ENCODE measurements at places on chromosomes 13 and 19.

GRCh38 chr19:18502638-18503294 lies 19.1 kb downstream of the ELL start:
- peak; percentile 63 for DNase-seq

GRCh38 chr19:18663940-18664530 lies 19.4 kb upstream of the CRTC1 start:
- DNase-seq: no peak

DNA sequence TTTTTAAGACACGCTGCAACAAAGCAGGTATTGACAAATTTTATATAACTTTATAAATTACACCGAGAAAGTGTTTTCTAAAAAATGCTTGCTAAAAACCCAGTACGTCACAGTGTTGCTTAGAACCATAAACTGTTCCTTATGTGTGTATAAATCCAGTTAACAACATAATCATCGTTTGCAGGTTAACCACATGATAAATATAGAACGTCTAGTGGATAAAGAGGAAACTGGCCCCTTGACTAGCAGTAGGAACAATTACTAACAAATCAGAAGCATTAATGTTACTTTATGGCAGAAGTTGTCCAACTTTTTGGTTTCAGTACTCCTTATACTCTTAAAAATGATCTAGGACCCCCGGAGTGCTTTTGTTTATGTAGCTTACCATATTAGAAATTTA lies 1.2 kb downstream of the BRCA2 start:
- DNase-seq: peak; percentile 65

DNA sequence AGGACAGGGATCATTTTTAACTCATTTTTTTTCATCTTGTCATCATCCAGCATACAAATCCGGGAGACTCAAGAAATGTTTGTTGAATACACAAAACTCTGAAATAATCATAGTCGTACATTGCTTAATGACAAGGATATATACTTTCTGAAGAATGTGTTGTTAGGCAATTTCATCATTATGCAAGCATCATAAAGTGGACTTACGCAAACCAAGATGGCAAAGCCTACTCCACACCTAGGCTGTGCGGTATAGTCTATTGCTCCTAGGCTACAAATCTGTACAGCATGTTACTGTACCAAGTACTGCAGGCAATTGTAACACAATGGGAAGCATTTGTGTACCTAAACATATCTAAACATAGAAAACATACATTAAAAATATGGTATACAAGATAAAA lies 264.1 kb downstream of the TSHZ3 start:
- DNase-seq: no peak

- DNase-seq: no peak
Measured at GRCh38 chr13:110628477-110628793, 13.1 kb downstream of the NAXD start.

GRCh38 chr13:107395927-107396662 lies 819.2 kb downstream of the LIG4 start:
- no peak for DNase-seq

GRCh38 chr13:23140492-23140891 lies 40.3 kb upstream of the SGCG start:
- DNase-seq: no peak

- DNase-seq: no peak
Measured at GRCh38 chr19:7199613-7200533, 94.3 kb downstream of the INSR start.

GRCh38 chr19:58381460-58382212 lies 806 bp upstream of the ZNF837 start:
- DNase-seq: no peak

DNA sequence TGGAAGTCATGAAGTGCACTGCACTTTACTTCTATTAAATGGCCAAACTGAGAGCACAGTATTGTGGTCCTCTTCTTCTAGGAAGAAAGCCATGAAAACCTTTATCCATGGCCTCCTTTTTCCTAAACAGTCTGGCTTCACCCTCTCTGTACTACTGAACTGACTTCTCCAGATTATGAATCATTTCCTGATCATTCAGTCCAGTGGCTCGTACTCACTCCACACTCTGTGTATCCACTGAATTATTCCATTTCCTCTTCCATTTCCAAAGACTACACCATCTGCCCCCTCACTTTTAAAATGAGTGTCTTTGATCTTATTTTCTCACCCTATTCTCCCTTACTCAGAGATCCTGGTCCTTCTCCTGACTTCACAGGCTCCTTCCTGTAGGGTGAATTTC lies 29.7 kb upstream of the FREM2 start:
- no peak for DNase-seq

DNA sequence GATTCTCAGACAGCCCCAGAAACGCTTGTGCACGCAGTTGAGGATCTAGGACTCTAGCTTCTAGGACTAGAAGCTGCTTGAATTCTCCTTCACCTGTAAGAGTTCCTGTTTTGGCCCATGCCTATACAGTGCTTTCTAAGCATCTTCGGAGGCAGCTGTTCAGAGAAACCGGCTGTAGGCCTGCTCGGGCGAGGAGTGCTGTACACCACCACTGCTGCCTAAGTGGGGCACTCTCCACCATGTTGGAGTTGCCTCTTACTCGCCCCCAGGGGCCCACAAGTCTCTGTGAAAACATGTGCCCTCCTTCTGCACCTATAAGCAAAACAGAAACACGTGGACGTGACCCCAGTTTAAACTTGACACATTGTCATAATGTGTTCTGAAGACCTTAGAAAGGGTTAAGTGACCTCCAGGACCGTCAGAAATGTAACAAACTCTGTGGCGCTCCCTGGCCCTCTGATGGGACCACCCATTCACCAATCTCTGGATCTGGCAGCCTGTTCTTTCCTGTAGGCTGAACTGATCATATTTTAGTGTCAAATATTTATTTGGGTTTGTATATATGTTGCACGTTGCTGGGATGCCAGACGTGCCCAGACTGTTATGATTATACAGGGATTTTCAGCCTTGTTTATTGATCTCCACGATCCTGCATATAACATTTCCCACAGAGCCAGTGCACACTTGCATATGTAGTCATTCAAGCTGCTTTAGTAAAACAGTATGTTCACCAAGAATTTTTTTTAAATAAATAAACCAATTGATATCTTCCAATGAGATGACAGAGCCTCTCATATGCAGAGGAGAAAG lies 60.8 kb downstream of the C13orf42 start:
- DNase-seq: no peak

- peak; percentile 78 for DNase-seq
Measured at GRCh38 chr19:44592451-44592890, 20.9 kb upstream of the IGSF23 start.

DNA sequence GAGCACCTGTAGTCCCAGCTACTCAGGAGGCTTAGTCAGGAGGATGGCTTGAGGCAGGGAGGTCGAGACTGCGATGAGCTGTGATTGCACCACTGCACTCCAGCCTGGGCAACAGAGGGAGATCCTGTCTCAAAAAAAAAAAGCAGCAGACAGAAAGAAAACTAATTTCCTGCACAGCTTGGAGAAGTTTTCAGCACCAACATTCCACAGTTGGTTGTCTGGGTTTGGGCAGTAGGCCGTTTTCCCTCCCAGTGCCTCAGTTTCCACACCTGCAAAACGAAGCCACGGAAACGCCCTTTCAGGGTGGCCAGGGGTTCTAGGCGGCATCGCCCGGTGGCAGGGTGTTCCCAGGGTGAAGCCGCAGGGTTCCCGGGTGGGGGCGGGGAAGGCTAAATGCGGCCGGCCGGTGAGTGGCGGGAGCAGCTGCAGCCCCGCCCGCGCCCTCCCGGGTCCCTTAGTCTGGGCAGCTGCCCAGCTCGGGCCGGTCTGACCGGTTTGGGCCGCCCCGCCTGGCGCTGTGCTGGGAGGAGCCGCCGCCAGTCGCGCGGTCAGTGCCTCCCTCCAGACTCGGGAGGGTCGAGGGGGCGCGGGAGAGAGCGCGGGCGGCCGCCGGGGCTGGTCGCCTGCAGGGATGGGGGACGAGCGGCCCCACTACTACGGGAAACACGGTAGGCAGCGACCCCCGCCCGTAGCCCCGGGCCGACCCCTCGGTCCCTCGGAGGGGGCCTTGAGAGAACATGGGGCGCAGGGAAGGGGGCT lies at the start of gene SLC44A2:
TSS of gene SLC44A2 (plus strand) at position 551 of the 759 bp plus-strand sequence. CDS start at position 632, 81 bp downstream.
- DNase-seq: no peak

DNA sequence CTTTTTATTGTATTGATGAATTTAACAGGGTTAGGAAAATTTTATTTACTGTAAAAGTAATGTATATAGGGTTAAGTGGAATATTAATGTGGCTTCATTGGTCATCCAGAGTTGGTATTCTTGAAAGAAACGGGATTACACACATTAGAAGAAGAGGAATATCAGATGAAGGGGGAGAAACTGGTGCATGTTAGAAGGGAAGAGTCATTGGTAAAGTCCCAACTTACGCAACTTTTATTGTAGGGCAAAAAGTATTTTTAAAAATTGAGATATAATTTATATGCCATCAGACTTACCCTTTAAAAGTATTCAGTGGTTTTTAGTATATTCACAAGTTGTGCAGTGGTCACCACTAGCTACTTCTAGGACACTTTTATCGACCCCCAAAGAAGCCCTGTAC lies 47.3 kb downstream of the DNAJC3 start:
- no peak for DNase-seq

- DNase-seq: peak; percentile 67
Measured at GRCh38 chr19:44748426-44749254, at the start of gene BCL3. TSS of gene BCL3 (plus strand) at chr19:44748708. CDS start at chr19:44748791, 83 bp downstream.

- DNase-seq: no peak
Measured at GRCh38 chr13:65454403-65454802, 1775.7 kb downstream of the PCDH9 start.

DNA sequence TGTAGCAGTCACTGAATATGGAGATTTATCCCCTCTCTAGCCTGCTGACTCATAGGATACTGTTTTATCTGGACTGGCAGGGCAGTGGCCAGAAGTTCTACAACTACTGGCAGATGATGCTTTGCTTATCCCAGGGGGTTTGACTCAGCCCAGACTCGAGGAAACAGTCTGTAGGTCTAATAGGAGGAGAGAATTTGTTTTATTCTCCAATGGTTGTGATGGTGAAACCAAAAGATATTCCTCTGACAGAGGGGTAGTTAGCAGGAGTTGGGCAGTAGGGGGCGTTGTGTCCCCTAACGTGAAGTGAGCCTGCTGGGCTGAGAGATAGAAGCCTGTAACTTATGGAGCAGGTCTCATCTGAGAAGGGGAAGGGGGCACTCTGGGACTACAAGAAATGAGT lies 74.9 kb downstream of the WTIP start:
- peak; percentile 1 for DNase-seq

DNA sequence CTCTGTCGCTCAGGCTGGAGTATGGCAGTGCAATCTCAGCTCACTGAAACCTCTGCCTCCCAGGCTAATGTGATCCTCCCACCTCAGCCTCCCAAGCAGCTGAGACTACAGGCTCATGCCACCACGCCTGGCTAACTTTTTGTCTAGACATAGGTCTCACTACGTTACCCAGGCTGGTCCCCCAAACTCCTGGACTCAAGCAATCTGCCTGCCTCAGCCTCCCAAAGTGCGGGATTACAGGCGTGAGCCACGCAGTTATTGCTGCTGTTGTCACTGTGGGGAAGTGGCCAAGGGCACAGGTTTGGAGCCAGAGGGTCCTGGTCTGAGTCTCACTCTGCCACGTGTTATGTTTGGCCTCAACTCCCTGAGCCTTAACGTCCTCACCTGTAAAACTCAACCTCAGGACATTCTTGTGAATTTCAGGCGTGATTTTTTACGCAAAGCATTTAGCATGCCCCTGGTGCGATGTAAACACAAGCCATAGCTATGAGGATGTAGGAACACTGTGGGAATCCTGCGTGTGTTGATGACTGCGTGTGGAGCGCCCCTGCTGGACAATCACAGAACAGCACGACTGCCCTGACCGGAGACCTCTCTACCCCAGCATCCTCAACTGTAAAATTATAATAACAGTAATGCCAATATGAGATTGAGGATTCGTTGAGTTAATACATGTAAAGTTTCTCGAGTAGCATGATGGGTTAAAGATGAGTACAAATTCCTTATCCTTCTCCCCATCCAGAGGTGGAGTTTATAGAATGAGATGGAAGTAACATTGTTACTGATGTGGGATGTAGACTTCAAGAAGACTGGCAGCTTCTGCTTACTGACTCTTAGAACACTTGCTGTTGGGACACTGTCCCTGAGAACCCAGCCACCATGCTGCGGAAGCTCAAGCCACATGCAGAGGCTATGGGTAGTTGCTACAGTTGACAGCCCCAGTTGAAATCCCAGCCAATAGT lies 41.8 kb upstream of the PNMA8B start:
- DNase-seq: peak; percentile 59

GRCh38 chr13:29486551-29486950 lies 108.9 kb downstream of the SLC7A1 start:
- DNase-seq: peak; percentile 84

GRCh38 chr19:51168564-51169282 lies 26.6 kb downstream of the SIGLEC7 start:
- no peak for DNase-seq

DNA sequence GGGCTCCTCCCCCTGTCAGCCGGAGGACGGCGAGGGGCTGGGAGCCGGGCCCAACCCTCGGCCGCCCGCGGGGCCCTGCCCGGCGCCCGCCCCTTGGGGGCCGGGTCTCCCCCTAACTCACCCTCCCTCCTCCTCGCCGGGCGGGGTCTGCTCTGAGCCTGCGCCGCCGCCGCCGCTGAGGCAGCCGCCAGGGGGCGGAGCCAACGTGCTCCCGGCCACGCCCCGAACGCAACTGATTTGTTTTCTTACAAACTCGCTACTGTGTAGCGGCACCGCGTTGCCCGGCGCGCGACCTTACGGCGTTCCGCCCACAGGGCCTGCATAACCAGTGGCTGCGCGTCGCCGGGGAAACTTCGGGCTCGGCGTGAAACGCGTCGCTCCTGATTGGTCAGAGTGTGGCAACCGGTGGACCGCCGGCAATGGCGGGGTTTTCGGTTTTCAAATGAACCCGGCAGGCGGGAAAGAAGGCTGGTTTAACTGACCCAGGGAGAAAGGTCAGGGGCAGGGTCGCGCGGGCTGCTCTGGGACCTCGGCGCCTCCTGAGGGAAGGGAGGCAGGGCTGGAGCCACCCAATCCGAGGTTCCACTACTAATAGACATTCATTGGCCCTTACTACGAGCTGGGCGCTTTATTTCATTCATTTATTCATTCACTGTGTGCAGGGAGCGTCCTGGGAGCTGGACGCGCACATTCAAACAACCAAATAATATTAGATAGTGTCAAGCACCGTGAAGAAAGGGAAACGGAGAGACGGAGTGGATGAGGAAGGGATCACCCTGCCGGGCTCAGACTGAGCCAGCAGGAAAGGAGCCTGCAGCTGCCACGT lies at the start of gene CDKN2D:
TSS of gene CDKN2D (minus strand) at position 154 of the 826 bp plus-strand sequence. CDS start 326 bp downstream, outside the sequence.
- peak; percentile 100 for DNase-seq

DNA sequence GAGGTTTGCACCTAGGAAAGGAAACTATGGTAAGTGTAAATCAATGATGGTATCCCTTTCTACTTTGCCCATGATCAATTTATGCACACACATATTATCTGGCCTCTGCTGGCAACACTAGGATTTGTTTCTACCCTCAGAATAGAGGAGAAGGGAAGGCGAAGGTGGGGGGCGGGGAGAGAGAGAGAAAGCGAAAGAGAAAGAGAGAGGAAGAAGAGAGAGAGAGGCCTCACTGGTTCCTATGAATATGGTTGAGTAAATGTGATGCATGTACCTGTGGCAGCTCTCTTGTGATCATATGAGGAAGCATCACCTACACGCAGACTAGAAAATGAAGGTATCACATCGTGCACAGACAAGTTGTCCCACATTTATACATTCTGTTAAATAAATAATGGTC lies 882.0 kb upstream of the SLITRK6 start:
- no peak for DNase-seq

All from inflammatory macrophage (primary cell).